Fibroblast of skin of left quadriceps (primary cell): ENCODE measurements at places on chromosomes 3 and 15.

GRCh38 chr15:42037656-42038055, 16.8 kb upstream of the PLA2G4E start:
- DNase-seq: no peak

- DNase-seq: no peak
Observed at GRCh38 chr3:11878837-11879236, 32.2 kb upstream of the TAMM41 start.

DNA sequence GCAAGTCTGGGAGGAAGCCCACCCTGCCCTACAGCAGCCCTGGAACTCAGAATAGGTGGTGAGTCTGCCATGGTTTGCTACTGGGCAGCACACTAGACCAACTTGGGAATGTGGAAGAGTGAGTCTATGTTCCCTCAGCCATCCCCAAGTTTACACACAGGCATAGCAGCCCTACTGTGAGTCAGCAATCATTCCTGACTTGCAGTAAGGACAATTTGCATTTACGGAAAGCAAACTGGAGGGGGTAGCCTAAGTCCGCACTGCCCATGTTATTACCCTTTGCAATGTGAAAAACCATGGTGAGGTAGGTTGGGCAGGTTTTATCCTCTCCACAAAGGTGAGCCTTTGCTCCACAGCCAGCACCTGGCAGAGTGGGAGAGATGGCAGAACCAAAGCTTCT, 4.6 kb downstream of the TCTA start:
- DNase-seq: no peak

DNA sequence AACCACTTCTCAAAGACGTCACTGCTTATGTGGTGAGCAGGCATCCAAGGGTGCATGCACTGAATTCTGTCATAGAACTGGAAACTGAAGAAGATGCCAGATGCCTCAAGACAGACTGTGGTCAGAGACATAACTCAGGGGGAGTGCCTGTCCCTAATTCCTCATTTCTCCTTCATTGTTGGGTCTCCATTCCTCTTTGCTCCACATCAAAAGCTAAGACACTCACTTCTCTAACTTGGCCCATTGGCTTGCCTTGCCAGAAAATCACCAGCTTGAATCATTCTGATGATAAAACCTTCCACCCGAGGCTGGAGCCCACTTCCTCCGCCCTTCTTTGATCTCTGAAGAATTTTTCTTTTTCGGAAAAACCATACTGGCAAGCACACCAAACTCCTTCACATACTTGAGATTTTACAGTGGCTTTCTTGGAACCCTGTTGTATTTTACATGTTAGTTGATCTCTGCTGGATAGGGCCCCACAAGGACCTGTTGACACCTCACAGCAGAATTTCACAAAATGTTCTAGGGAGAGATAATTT, 69.9 kb downstream of the COL8A1 start:
- DNase-seq: no peak

DNA sequence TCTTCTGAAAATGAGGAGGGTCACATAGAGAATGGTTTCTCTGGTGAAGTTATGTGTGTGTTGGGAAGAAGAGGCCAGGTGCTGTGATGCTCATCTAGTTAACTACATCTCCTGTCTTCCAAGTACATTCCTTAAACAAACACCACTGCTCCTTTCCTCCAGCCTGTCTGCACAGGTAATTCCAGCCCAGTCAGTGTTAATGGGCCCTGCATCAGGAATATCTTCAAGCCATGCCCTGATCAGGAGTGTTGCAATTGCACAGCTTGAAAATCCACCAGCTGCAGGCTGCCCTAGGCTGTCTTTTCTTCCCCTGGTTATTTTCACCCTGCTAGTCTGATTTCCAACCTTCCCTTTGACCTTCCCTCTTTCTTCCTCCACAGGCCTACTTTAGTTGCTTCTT, 41.9 kb upstream of the LMOD3 start:
- no peak for DNase-seq

- no peak for DNase-seq
Observed at GRCh38 chr3:138213398-138214085, 26.4 kb downstream of the ARMC8 start.

DNA sequence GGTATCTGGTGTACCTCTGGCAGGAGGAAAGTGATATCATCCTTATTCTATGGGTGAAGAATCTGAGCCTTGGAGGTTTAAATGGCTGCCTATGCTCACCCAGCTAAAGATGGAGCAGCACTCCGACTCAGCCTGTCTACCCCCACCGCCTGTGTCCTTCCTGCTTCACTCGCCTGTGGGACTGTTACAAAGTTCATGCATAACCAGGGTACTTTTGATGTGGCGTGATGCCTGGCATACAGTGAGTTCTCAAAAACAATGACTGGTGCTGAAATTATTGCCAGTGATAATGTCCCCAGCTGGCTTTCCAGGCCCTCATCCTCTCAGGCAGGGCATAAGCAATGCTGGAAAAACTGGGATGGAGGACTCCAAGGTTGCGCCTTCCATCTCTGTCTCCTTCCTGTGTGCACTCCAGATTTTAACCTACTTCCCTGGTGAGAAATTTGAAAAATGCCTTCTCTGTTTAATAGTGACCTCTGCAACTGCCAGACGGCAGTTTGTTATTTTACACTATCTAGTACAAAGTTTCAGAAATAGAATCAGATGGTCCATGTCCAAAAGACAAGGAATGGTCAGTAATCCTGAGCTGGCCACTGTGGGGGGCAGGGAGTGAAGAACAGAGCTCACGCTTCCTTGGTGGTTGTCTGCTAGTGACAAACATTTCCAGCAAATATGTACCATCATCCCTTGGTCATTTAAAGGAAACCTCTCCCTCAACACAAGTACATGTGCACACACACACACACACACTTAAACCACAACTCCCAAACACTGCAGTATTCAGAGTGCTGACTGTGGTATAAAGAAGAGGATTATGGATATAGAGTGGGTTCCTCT, 86.5 kb upstream of the NMNAT3 start:
- DNase-seq: no peak

DNA sequence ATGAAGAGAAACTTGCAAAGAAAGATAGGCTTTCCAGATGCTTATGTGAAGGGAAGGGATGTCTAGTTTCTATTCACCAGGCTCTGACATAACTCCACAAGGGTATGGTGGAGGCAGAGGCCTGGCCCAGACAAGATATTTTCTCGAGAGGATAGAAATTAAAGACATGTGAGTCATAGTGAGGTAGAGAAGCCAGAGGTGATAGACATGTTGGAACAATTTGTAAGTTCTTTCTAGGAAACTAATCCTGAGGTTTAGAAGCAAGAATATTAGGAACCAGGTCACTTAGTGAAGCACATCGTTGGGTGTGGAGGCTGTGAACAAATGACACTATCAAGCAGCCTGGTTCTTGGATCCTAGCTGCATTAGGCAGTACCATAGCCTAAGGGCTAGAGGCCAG, 176.9 kb downstream of the BBX start:
- no peak for DNase-seq

DNA sequence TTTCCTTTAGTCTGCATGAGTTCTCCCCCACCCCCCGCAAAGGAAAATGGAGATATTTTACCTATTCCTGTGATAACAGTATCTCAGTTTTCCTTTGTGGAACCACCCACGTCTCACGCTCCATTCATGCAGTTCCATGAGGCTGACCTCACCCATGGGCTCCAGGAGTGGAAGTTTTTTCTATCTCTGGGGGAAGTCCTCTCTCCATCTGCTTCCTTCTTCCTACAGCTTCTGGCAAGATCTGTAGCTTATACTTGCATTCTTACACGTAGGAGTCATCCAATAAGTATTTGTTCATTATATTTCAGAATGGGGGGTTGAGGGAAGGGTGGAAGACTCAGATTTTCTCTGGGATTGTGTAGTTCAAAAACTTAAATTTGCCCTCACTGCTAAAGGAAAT, 5.8 kb upstream of the GLCE start:
- peak; percentile 72 for DNase-seq

DNA sequence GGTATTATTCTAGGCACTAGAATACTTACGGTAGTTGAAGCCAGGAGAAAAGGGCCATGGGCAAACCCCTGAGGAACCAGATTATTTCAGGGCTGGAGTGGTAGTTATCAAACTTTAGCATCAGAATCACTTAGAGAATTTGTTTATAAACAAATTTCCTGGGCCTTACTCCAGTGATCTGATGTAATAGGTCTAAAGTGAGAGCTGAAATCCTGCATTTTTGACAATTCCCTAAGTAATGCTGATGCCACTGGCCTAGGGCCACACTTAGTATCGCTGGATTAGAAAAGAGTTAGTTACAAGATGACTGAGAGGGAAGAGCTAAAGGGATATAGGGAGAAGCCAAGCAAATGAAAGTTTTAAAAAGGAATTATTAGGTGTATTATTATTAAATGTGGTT, 412.5 kb upstream of the THRB start:
- no peak for DNase-seq

DNA sequence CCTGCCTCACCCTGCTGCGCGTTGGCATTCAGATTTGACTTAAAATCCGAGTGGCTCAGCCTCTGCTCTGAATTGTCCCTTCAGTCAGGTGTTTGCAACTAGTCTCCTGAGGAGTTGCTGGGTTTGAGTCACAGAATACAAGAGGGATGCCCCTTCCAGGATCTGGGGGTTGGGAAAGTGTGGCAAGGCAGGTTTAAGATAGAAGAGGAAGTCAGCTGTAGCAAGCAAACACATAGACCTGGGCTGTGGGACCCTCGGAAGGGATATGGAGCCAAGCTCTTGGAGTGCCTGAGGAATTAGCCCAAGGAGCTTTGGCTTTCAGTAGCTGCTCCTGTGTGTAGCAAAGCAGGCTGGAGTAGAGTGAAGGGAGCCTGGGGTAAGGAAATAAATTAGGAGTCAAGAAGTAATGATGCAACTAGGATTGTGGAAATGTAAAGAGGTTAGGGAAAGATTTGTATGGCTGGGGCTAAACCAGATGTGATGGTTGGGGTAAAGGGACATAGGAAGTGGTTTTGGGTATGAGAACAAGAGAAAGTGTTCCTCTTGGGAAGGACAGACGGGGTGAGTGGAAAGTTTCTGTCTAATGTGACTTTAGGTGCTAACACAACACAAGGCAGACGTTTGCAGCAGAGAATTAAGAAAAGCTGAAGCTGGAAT, 41.2 kb downstream of the RAB7A start:
- no peak for DNase-seq

GRCh38 chr3:193905541-193906396, 230.2 kb upstream of the HES1 start:
- DNase-seq: no peak

- no peak for DNase-seq
Observed at GRCh38 chr3:147729641-147730040, 320.5 kb downstream of the ZIC1 start.

- DNase-seq: no peak
Observed at GRCh38 chr15:82303956-82304777, 41.5 kb downstream of the SAXO2 start.

GRCh38 chr3:138046955-138047354, 37.0 kb downstream of the CLDN18 start:
- DNase-seq: no peak

DNA sequence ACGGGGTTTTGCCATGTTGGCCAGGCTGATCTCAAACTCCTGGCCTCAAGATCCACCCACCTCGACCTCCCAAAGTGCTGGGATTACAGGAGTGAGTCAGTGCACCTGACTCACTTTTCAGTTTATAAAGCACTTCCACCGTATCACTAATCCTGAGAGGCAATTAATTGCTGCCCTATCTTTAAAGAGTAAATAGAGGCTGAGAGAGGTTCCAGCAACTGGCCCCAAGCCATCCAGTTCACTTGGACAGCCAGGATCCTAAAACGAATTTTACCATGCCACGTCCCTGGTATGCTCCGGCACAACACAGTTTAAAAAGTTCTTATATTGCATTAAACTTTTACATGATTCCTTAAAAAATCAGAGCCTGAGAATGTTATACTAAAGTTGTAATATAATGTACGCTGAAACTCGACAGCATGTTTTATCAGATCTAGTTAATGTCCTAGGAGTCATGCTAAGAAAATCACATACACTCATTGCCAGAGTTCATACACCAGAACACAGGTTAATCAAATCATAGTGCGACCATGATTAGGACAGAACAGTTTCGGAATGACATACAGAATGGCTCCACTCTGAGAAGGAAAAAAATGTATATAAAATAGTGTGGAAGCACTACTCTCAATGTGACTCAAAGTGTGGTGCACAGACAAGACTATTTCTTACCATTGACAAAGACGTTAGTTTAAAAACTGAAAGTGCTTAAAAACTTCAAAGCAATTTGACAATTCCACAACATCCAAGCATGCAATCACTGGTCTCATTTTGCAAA, 125.4 kb downstream of the ULK4 start:
- DNase-seq: no peak

DNA sequence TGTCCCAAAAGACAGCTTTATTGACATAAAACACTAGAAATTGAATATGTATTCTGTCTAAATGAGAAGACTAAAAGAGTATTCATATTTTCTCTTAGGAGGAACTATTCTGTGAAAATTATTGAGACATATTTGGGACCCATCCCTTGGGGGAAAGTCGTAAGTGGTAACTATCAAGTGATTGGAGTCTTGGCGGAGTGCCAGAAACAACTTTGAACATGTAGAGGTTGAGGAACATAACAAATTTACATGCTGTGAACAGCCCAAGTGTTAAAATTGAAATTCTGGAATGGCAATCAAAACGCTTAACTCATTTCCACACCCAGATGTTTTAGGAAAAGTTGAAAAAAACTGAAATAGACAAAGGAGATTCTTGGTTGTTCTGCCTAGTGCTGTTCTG, 1034.6 kb downstream of the NSUN3 start:
- DNase-seq: no peak

- DNase-seq: peak; percentile 1
Observed at GRCh38 chr3:129892857-129893580, 492 bp downstream of the TMCC1 start.

DNA sequence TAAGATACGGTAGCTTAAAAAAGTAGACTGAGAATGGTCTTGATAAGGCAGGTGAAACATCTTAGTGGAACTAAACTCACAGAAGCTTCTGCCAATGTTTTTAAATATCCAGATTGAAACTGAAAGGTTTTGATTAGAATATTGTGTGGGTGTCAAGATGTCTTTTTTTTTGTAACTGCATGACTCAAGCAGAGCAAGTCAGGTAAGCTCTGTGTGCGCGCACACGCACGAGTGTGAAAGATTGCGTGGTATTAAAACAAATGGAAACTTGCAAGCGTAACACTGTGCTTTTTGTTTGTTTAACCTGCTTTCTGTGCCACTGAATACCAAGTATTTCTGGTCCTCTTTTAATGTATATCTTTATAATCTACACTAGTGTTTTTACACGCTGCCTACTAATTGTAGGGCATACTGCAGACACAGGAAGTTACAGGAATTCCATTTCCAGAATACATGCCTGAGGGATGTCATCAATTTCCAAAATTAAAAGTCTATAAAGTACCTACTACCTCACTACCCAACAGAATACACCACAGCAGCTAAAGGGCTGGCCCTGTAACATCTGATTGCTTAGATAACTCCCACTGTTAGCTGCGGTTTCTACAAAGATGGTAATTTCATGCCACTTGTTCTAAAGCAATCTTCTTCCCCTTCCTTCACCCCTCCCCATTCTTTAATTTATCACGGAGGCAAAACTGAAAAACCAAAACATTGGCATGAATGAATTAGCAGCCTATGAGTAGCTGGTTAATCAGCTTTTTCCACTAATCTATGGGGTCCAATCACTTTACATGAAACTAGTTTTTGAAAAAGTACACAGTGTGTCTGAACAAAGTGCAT, 472.8 kb downstream of the SHQ1 start:
- no peak for DNase-seq
